Hematopoietic multipotent progenitor cell (in vitro differentiated cells): ENCODE measurements at places on chromosomes 12 and 14. TPM values are rescaled to one million over a fixed set of nuclear protein-coding genes. Genes with fewer than 3 reads are reported as not detected.

GRCh38 chr14:44778604-44779003 is 183.1 kb downstream of the KLHL28 start:
- no peak for DNase-seq

GRCh38 chr12:119828300-119828699 is 48.8 kb downstream of the CIT start:
- no peak for DNase-seq

- no peak for DNase-seq
Measured at GRCh38 chr12:131619106-131619642, 91.7 kb upstream of the SFSWAP start.

- DNase-seq: no peak
Measured at GRCh38 chr12:76284816-76285750, 63.1 kb downstream of the BBS10 start.

The FOXN4 gene
- total RNA-seq: under 0.01 TPM
